ENCODE measurements at places on chromosomes 3 and 15.

DNA sequence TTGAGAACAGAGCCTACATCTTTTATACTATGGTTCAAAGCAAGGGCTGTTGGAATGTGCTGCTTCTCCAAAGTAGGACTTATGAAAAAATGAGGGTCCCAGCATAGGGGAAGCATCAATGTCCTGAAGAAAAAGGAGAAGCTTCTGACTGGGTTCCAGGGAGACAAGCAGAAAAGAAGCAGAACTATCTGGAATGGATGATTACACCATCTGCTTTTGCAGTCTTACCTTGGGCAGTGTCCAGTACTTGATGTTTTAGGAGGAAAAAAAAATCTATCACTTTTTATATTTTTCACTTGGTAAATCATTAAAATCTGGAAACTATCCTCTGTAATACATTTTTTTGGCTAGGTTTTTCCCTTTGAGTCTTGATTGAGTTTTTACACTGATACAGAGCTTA lies 57.9 kb upstream of the DPH6 start:
- no peak for DNase-seq

DNA sequence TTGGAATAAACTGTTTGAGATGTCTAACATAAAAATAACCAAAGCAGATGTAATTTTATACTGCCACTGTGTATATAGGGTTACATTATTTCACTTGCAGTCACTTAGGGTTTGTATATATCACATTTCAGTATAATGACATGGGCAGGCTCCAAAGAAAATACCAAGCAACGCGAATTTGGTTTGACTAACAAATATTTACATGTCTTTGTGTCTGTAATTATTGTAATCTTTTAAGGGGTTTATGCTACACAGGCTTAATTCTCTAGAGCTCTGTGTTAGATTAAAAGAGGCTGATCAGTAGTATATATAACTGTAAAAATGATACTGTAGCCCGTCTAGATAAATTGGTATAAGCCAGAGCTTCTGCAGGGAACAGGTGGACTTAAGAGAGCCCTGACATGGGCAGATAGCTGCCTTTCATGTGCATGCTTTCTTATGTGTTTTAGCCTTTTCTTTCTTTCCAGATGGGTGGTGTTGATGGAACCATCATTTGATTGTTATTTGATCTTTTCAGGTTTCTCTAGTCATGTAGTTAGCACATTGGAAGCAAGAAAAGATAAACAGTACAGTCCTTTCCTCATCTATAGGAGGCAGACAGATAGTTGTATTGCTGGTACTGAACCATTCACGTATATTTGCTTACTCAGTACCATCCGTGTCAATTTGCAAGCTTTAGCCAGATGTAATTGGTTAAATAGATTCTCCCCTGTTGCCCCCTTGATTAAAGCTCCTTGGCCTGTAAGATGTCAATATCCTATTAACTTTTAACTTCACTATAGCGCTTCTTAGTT lies 86.1 kb downstream of the GALK2 start:
- DNase-seq = no peak

GRCh38 chr3:50486219-50486888 lies 17.1 kb downstream of the CACNA2D2 start:
- no peak for DNase-seq

DNA sequence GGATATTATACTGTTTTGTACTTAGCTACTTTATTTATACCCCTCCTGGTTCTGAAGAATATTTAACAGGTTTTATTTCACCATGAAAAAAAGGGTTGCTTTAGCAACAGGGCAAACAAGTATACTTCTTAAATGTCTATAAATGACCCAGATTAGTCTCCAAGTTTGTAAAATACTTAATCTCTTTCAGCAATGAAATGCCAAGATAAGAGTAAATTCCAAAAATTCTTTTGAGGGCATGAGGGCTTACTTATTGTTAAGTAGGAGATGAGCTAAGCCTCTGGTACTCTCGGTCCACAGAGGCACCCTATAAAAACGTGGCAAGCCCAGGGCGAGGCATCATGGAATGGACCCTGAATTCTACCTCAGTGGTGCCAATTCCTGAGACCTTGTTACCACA lies 264.8 kb upstream of the NSMCE3 start:
- DNase-seq = no peak

DNA sequence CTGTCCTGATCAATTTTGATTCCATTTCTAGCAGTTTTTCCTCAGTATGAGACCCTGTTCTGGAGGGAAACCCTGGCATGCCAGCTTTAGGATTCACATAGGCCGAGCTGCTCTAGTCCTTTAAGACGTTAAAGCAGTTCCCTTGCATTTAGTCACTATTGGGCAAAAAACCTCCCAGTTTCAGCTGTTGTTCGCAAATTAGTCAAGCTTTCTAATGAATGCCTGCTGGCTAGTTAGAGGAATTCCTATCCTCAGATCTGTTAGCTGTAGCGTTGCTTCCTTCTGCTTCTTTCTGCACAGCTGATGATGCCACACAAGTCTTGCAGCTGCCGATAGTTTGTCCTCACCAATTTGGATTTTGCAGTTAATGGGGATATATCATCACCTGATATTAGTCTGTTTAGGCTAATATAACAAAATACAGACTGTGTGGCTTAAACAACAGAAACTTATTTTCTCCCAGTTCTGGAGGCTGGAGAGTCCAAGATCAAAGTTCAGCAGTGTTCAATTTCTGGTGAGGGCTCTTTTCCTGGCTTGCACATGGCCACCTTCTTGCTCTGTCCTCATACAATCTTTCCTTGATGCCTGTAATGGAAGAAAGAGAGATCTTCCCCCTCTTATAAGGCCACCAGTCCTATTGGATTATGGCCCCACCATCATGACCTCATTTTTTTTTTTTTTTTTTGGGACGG lies 7.5 kb upstream of the UBL7 start:
- no peak for DNase-seq

DNA sequence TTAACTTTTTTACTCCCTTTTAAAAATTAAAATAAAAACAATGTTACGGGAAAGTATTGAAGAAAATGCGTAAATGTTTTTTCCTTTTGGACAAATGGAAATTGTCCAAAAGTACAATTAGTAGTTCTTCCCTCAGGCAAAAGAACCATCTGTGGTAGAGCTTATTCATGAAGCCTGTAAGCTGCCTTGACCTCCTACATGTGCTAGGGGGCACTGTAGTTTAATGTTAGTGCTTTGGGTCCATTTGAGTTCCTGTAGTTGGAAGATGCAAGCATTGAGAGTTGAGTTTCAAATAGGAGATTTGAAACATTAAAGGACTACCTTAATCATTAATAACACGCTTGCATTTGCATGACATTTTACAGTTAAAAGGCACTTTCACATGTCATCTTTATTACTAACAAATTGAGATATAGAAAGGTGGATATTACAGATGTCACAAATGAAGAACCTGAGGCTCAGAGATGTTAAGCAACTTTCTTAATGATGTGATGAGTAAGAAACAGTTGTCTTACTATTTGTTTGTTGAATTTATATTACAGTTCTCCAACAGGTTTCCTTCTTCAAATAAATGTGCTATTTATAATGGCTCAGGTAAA lies 1.8 kb upstream of the ZNF385D start:
- no peak for DNase-seq

GRCh38 chr3:39166932-39167532 lies 13.6 kb upstream of the CSRNP1 start:
- DNase-seq = peak; percentile 77

DNA sequence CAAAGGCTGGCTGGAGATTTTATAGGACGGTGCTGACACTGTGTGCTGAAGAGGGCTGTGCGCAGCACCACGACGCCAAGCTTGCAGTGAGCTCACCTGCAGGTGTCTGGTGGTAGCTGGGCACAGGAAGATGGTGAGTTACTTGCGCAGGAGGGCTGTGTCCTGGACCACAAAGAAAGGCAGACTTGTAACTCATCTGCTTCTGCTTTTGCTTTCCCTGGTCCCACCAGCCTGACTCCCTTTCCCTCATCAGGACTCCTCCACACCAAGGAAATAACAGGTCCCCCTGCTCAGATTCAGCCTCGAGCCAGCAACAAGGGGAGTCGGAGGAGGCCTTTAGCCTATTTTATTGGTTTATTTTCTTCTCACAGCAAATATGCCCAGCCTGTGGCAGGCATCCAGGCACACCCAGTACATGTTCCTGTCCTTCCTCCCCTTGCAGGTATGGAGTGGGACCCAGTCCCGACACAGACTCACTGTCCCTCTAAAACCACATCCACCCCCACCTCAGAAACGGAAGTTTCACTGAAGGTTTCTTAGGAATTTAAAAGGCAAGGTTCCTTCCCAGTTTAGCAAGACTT lies 35.6 kb upstream of the FLNB start:
- DNase-seq = no peak

- DNase-seq = no peak
Observed at GRCh38 chr3:182969277-182969676, 11.1 kb downstream of the DCUN1D1 start.

- no peak for DNase-seq
Observed at GRCh38 chr15:68565726-68566125, 13.1 kb upstream of the CORO2B start.

DNA sequence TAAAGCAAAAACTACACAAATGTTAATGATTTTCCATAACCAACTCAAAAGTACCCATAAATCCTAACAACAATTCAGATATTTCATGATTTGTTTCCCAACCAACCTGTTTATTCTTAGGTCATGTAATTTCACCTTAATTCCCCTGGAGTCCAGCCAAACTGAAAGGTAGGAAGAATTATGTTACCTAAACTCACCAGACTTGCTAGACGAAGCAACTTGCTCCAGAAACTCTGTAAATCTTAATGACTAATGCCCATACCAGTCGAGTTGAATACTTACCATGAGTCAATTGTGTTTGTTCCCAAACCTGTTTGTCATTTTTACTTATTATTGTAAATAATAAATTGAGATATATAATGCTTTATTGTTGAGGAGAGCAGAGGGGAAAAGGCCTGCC lies 1030.0 kb downstream of the TBL1XR1 start:
- DNase-seq = no peak

- DNase-seq = no peak
Observed at GRCh38 chr3:150675587-150675986, 28.1 kb downstream of the ERICH6 start.

- no peak for DNase-seq
Observed at GRCh38 chr3:105862217-105862616, 6.6 kb downstream of the CBLB start.

- DNase-seq = no peak
Observed at GRCh38 chr3:160784853-160785252, 28.8 kb downstream of the PPM1L start.

DNA sequence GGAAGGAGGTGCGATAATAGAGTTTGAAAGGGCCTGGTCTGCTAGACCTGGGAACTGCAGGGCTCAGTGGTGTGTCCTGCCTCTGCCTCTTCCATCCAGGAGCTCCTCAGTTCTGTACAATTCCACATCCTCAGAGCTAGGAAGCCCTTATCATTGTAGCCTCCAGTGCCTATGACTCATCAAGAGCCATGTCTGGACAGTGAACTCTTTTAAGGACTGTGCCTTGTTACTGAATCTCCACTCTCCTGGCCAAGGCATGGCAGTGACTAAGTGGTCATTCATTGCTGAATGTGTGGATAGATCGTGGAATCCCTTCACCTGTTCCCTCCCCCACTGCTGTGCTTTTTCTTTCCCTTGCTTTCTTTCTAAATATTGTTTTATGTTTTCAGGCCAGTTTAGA lies 2.9 kb downstream of the TIMP4 start:
- DNase-seq = no peak

DNA sequence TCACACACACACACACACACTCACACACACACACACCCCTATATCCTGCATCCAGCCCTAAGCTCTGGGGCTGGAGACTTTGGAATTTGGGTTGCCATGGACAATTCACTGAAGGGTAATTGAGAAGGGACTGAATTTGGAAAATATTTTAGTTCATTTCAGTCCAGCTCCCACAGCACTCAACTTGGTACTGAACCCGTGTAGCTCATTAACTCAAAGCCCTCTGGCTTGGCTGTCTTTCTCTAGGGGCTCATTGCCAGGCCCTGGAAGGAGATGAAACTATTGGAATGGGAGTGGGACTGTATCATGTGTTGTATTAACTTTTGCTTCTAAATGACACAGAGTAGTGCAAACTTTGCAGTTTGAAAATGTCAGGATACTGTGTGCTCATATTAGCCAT lies 157.3 kb downstream of the EPHB1 start:
- DNase-seq = no peak

DNA sequence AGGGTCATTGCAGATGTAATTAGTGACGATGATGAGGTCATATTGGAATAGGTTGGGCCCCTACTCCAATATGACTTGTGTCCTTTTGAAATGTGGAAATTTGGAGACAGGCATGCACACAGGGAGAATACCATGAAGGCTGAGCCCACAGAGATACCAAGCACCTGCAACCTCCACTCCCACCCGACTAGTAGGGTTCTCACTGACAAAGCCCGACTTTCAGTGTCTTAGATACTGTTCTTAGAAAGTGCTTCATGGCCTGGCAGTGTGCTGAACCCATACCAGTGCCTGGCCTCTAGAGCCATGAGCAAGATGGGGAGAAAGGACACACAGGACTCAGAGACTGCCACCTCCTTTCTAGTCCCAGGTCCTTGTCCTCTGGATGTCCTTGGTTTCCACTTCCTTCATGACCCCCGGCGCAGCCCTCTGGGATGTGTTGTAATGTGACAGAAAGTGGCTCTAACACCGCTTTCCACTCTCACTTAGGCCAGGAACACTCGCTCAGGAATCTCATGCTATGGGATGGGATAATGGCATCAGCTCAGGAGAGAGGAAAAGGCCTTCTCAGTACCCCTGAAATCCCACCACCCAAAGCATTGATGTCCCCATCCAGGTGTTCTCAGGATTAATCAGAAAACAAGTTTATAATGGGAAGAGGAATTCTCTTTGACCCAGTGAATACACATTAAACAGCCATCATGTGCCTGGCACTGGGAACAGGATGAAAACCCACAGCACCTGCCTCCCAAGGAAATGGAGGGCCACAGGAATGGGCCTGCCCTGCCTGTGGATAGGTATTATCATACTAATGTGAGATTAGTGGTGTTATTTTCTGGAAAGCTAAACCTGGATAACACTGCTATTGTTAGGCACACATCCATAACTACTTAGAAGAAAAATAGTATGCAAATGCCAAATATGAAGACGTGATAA lies 59.9 kb downstream of the RPL39L start:
- DNase-seq = no peak

- no peak for DNase-seq
Observed at GRCh38 chr3:128804811-128805155, 74.6 kb upstream of the ACAD9 start.

- DNase-seq = peak; percentile 56
Observed at GRCh38 chr15:40439960-40440742, 602 bp upstream of the BAHD1 start.

GRCh38 chr3:101635345-101635744 lies 41.6 kb downstream of the ZBTB11 start:
- no peak for DNase-seq

- no peak for DNase-seq
Observed at GRCh38 chr3:179189759-179190158, 41.6 kb downstream of the PIK3CA start.

GRCh38 chr3:127369356-127369935 lies 81.6 kb upstream of the PRR20G start:
- no peak for DNase-seq
